Dermis lymphatic vessel endothelial cell (primary cell): ENCODE measurements at places on chromosomes 11 and 22. TPM values are rescaled to one million over a fixed set of nuclear protein-coding genes. Genes with fewer than 3 reads are reported as not detected.

JHY gene
- total RNA-seq, result 0.43 and 0.77 TPM in 2 replicates

SPI1 gene
- 0.17 TPM in 1 of 2 replicates, not detected in the other for total RNA-seq

OR51B4 gene
- total RNA-seq, result not detected in 2 replicates

NELL1 gene
- total RNA-seq, result not detected in 2 replicates

SULT4A1 gene
- total RNA-seq, result under 0.01 and 0.26 TPM in 2 replicates

NXPE1 gene
- not detected in 2 replicates for total RNA-seq

MEN1 gene
- 10.8 and 14.8 TPM in 2 replicates for total RNA-seq

CABP4 gene
- 1.5 and 2.0 TPM in 2 replicates for total RNA-seq

CRYAB gene
- total RNA-seq, result 0.26 and 0.33 TPM in 2 replicates

C11orf52 gene
- total RNA-seq, result 0.52 and 0.54 TPM in 2 replicates

CD6 gene
- not detected in 2 replicates for total RNA-seq

C22orf42 gene
- total RNA-seq, result not detected in 2 replicates

SRSF8 gene
- total RNA-seq, result 19.7 and 28.9 TPM in 2 replicates

FOSL1 gene
- 0.76 and 1.5 TPM in 2 replicates for total RNA-seq

TMPRSS5 gene
- total RNA-seq, result 0.11 and 0.26 TPM in 2 replicates

AGBL2 gene
- 0.09 and 0.11 TPM in 2 replicates for total RNA-seq

TTC36 gene
- total RNA-seq, result 0.34 and 0.76 TPM in 2 replicates

CSF2RB gene
- 1.5 and 3.4 TPM in 2 replicates for total RNA-seq

DUSP18 gene
- total RNA-seq, result 9.3 and 11.6 TPM in 2 replicates

PHETA2 gene
- total RNA-seq, result 23.1 and 26.2 TPM in 2 replicates

RASGRP2 gene
- total RNA-seq, result 3.0 and 3.4 TPM in 2 replicates

ZC3H7B gene
- total RNA-seq, result 35.1 and 41.9 TPM in 2 replicates

SCGB1A1 gene
- total RNA-seq, result not detected in 2 replicates
